Renal cortical epithelial cell (primary cell): ENCODE measurements at places on chromosomes 11 and 22.

DNA sequence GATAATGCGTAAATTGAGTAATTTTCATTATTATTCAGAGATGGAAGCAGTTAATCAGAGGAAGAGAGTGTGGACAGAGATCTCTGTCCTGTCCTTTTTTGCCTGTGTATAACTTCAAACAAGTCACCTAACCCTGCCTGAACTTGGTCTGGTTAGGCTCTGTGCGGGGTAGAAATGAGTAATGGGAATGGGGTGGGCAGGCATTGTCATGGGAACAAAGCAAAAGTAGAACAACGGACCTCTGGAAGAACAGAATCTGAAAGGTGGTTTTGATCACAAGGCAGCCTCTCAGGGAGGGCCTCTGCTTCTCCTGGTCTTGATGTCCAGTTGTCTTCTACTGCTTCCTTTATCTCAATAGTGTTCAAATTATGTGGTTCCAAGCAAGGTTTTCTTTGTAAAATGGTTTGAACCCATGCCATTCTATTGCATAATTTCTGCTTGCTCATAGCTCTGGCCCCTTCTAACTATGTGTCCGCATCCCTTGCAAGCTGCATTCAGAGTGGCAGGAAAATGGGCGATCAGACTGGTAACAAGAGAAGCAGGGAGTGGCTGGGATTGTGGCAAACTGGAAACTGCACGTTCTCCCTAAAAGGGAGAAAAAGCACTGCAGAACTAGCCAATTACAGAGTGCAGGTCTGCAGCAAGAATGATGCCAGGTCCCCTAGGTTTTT, 76.1 kb downstream of the PRR5L start:
- peak; percentile 67 for DNase-seq

DNA sequence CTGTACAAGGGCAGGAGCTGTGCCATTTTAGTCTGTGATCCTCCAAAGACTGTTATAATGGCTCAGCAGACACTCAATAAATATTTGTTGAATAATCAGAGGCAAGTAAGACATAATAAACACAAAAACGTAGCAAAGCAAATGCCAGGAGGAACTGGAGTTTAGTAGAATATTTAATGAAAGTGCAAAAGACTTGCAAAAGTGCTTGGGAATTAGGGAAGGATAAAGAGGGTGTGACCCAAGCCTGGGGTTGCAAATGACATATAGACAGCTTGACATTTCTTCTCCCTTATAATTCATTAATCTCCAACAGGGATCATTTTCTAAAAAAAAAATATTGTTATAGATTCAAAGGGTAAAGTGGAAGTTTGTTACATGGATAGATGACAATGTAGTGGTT, 212.7 kb upstream of the PGR start:
- no peak for DNase-seq

GRCh38 chr11:5303626-5304025, 1.9 kb upstream of the OR51B4 start:
- DNase-seq = no peak

DNA sequence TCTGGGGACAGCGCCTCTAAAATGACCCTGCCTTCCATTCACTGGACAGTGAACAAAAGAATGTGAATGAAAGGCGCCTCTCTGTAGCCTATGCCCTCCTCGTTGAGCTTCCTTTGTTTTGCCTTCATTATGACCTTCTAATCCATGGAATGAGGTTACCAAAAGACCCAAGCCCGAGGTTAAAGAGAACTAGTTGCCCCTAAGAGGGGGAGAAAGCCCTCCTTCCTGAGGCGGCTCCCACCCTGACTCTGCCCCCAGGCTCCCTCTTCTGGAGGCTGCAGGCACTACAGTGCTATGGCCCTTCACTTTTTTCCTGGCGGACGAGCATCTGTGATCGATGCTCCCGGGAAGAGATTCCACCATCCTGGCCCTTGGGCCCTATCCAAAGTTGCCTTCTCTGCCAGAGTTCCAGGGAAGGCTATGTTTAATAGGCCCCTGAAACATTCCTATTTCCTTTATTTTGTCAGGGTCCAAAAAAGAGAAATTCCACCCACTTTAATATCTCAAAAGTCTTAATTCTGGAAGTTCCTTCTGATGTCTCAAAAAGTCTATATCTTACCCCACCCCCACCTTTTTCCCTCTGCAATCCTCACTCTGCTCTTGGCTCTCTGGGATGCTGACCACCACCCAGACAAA, 147.3 kb downstream of the FEZ1 start:
- no peak for DNase-seq

- no peak for DNase-seq
Observed at GRCh38 chr11:67484847-67485311, 2.1 kb downstream of the AIP start.
